Right renal cortex interstitium (tissue), 3 donors: ENCODE measurements at places on chromosomes 5 and 9.

GRCh38 chr9:123115146-123115913 lies 81.9 kb downstream of the GPR21 start:
- DNase-seq: no peak

DNA sequence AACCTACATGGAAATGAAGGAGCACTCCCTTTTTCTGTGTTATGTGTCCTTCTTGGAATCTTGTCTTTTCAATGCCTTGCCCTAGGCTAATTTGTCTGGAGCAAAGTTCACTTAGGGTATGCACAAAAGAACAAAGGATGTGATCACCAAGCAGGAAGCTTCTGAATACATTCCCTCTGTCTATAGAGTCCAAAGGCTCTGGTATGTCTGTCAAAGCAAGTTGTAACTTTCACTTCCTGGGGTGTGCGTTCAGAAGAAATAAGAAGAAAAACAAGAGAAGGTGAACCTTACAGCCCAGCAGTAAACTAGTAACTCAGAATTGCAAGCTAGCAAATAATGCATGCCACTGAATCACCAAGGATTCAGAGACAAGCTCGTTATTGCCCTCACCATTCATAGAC lies 31.7 kb upstream of the CDH6 start:
- DNase-seq: no peak

DNA sequence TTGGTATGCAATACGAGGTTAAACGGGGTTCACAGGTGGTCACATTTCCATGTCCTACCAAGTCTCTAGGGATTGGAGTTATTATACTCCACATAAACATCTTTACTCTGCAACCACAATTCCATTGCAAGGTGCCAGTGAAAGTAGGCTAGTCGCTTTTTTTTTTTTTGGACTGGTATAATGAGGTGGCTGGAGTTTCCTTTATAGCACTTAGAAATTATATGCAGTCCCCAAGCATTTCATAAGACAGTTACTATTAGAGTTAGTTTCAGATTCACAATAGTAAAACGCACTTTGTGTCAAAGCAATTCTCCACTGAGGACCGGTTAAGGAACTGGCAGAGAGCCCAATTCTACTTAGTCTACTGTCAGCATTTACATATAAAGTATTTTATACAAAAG lies 1.4 kb downstream of the MEF2C start:
- DNase-seq: no peak

DNA sequence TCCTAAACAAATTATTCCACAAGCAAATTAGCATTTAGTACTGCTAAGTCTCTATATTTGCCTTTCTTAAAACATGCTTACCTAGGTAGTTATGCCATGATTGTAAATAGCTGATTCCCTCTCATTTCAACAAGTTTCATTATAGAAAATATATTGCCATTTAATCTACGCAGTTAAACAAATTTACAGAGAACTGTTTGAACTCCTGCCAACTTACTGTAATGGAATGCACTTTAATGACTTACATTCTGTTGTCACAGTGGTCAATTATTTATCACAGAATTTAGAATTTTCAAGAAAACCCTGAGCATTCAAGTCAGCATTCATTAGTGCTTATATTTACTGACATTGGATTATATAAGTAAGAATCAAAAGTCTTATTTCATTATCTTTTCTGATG lies 19.6 kb downstream of the SLC38A9 start:
- no peak for DNase-seq

GRCh38 chr5:105573575-105573974 lies 2011.0 kb upstream of the NUDT12 start:
- DNase-seq: no peak

- no peak for DNase-seq
Observed at GRCh38 chr9:136438548-136439480, 831 bp downstream of the INPP5E start.

DNA sequence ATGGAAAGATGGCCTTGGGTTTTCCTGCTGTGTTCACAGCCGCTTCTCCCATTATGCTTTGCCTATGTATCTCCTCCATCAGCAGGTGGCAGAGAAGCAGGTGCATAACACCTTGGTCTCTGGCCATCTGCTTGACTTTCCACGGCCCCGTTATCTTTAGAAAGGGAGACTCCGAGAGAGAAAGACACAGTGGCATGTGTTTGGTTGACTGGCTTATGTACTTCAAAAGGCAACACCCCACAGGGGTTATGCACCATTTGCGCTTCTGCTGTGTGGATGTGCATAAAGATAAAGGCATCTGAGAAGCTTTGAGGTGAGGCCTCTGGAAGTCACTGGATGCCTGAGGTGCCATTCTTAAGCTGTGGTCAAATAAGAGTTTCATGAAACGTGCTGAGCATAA lies 138.4 kb downstream of the EGFLAM start:
- no peak for DNase-seq

DNA sequence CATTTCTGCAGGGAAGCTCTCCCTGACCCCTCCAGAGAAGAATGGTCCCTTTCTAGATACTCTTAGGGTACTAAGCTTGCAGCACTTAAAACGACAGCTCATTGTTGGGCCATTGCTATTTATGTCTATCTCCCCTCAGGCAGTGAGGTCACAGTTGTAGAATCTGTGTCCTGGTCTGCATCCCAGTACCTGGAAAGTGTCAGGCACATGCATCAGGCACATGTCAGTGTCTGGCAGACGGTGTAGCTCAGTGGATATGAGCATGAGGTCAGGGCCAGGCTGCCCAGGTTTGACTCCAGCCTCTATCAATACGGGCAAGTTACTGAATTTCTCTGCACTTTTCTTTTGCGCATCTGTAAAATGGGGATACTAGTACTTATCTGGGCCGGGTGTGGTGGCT lies 22.2 kb upstream of the EEIG1 start:
- DNase-seq: no peak

- no peak for DNase-seq
Observed at GRCh38 chr9:114321759-114322158, 1.1 kb upstream of the ORM1 start.

- DNase-seq: no peak
Observed at GRCh38 chr5:99314721-99315120, 385.9 kb upstream of the CHD1 start.

DNA sequence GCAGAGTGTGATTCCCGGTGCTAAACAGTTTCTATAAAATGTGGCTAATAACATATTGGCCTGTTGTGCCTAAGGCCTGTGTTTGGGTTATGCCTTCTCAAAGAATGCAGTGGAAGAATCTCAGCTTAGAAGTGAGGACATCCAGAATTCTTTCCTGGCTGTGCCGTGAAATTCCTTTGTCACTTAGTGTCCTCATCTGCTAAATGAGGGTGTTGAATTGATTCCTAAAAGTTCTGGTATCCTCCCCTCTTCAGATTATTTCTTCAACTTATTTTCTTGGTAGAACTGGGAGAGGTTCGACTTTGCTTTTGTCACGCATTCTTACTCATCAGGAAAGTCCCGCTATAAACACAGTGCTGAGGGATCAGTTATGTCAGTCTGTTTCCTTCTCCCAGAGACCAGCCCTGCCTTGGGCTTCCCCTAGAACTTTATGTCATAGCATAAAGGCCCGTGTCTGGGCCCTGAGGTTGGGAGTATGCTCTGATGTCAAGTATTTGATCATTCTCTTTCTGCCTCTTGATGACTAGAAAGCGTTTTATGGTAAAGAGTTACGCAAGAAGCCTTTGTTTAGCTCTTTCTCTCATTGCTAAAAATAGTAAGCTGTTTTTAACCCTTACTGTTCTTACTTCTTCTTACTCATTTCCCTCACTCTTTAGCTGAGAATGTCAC lies 29.5 kb downstream of the MTAP start:
- no peak for DNase-seq

DNA sequence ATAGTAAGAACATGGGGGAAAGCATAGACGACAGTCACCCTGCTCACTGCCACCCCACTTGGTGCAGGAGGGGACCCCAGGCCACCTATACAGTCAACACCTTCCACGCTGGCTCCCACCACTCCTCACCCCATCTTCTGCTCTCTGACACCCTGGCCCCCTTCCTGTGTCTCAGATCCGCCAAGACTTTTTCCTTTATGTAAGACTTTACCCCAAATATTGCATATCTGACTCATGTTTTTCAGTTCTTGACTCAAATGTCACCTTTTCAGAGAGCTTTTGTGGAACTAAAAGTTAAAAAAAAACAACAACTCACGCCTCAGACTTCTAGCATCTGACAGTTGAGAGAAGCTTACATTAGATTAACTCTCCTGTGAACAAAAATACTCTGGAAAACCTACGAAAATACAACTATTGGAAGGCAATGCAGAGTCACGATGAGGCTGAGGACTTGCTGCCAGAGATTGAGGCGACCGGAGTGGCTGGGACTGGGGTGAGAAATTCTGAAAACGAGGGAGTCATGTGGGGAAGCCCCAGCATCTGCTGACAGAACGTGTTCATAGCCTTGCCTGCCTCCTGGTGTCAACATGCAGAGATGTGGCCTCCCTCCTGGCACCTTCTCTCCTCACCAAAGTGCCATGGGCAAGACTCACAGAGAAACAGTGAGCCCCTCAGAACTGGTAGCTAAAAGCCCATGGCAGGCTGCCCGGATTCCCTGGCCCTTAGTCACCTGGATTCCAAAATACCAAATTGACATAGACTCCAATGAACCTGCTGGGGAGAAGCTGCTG lies 22.4 kb upstream of the FCN2 start:
- DNase-seq: no peak

- DNase-seq: no peak
Observed at GRCh38 chr9:92965061-92965758, 17.9 kb downstream of the FGD3 start.

- DNase-seq: no peak
Observed at GRCh38 chr5:158802941-158803341, 296.8 kb downstream of the EBF1 start.

- no peak for DNase-seq
Observed at GRCh38 chr9:92631452-92632343, 38.2 kb downstream of the IPPK start.
